Caudate nucleus (tissue), 63 donors: ENCODE measurements at places on chromosomes 1 and 21.

DNA sequence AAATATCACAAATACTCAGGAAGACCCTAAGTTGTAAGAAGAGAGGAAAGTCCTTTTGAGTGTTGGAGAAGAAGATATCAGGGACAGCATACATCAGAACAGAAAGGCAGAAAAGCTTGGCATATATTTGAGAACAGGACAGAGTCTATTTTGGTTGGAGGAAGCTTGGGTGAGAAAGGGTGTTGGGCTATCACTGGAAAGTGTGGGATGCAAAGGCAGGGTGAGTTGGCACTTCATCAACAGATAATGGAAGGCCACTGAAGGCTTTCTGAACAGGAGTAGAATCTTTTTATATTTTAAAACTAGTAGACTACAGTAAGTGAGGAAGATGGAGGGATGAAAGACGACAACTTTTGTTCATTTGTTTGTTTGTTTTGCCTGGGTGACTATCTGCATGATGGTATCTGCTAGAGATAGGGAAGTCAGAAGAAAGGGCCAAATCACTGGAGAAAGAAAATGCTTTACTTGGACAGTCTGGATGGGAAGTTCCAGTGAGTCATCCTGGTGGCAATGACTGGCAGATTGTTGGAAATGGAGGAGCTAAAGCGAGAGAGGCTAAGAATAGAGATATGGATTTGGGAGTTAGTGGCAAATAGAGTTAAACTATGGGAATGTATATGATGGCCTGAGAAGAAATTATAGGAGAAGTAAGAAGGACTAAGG lies 33.7 kb upstream of the KCNA2 start:
- DNase-seq, result no peak

- DNase-seq, result no peak
Observed at GRCh38 chr1:161705537-161705936, 1.5 kb upstream of the FCRLA start.

GRCh38 chr21:44582055-44582454 lies 1.7 kb upstream of the KRTAP10-5 start:
- DNase-seq, result no peak

DNA sequence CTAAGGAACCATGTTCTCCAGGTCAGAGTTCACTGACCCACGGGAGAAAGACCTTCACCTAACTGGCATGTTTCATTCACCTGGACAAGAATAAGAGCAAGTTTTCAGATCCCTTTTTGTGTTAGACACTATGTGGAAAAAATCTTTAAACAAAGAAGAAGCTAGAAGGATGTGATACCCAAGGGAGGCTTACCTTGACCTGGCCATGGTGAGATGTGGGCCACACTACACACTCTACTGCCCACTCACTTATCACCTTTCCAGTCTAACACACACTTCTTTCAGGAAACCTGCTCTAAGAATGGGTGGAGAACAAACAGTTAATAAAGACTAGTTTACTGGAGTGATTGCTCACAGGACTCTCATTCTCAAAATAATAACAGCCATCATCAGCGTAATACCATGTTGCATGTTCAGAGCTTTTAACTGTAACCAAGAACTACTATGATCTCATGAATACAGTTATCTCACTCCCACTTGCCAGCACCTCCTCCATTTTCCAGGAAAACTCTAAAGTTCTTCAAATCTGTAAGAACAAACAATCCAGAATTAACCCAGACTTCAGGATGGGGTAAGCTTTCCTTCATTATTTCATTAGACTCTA lies 1.4 kb downstream of the RGS8 start:
- no peak for DNase-seq

GRCh38 chr1:92577261-92577895 lies 90.7 kb upstream of the GFI1 start:
- no peak for DNase-seq

DNA sequence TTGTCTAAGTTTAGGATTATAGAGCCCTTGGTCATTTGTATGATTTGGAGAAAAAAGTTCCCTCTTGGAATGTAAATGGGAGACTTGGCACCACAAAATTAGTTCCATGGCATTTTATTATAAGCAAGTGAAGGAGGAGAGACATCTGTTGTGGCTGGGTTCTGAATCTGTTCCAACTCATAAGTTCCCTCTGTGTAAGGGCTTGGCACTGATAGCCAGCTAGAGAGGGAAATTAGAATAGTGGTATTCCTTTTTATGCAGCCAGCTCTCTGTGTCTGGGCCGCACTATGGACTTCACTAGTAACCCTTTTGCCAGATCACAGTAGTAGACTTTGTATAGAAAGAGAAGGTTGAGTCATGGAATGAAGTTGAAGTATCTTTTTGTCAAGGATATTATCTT lies 31.1 kb downstream of the GNAI3 start:
- no peak for DNase-seq

DNA sequence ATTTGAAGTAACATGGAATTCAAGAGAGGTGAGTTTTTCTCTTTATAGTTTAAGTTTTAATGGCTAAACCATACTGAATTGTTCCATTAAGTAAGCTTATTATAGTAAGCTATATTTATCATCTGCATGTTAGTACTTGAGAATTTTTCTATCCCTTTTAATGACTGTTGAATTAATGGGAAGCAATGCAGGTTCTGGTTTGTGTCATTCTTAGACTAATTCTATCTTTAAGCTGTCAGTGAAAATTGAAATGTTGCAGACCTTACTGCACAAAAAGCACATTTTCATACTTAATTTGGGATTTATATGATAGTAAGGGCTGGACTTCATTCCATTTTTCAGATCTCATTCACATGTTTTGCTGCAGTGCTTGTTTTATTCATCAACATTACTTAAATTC lies 25.9 kb downstream of the SRSF11 start:
- no peak for DNase-seq

GRCh38 chr21:45266518-45267389 lies 20.9 kb downstream of the POFUT2 start:
- DNase-seq, result no peak

- no peak for DNase-seq
Observed at GRCh38 chr1:87501738-87502137, 173.1 kb downstream of the LMO4 start.

- no peak for DNase-seq
Observed at GRCh38 chr1:245754463-245754961, 599.7 kb downstream of the KIF26B start.

DNA sequence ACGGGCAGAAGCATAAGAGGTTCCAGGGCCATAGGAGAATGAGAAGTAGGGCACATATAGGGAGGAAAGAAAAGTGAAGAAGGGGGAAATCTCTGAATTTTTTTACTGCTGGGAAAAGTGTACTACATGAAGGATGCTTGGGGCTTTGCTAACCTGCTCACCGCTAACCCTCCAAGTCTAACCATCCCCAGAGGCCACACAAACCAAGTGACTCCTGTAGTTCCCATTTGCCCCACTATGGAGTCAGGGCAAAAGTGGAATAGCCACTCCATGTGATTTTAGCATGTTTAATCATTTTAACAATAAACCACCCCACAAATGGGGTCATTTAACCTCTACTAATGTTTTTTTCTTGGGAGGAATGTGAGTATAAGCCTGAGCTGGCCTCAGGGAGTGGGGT lies 24.7 kb downstream of the MPZ start:
- DNase-seq, result no peak

GRCh38 chr21:45557616-45558043 lies 15.4 kb upstream of the SLC19A1 start:
- no peak for DNase-seq

- DNase-seq, result no peak
Observed at GRCh38 chr1:224745924-224746323, 129.8 kb downstream of the CNIH3 start.

- DNase-seq, result no peak
Observed at GRCh38 chr1:12627296-12627695, 9.3 kb upstream of the DHRS3 start.

- DNase-seq, result no peak
Observed at GRCh38 chr1:68197891-68198290, 34.4 kb downstream of the WLS start.

DNA sequence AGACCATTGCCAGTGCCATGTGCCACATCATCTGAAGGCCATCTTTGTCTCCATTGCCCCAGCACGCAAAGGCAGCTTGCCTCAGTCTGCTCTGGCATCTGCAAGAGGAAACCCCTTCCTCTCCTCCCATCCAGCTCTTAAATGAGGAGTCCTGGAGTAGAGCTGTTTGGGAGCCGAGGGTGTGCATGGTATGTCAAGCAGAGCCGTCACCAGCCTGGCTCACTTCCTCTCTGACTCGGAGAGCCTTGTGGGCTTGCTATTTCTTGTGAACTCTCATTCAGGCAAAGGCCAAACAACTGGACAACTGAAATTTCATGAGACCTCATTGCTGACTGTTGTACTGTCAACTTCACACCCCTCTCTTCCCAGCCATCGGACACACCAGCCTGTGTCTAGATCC lies 143.9 kb downstream of the SIPA1L2 start:
- DNase-seq, result no peak

DNA sequence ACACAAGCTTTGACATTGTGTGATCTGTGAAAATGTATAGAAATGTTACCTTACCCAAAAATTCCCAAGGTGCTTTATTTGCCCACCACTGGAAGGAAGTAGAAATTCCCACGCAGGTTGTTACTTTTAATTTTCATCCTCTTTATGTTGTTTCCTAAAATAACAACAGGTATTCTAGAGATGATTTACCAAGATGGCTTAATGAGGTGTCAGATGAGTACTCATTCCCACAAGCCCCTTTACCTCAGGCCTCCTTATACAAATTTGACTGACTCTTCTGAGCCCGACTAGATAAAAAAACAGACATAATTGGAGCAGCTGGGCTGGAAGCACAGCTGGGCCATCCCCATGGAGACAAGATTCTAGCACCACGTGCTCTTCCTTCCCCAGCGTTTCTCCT lies 114.6 kb downstream of the LIPI start:
- no peak for DNase-seq

GRCh38 chr1:210584439-210585113 lies 255.9 kb downstream of the HHAT start:
- DNase-seq, result peak; percentile 73

DNA sequence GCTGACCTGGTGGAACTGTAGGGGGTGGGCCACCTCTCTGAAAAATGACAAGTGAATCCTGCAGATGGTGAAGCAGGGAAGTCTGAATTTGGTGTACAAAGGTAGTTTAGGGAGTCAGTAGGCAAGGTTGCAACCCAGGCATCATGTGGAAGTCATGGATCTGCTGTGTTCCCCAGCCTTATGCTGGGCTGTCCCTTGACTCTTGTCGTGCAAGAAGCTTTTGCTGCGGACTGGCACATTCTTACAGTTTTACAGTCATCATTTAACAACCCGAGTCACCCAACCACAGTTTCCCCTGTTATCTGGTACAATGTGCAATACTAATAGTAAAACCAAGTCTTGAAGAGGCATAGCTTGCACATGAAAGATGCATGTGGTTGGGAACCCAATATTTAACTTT lies 13.2 kb downstream of the RHOU start:
- DNase-seq, result no peak

DNA sequence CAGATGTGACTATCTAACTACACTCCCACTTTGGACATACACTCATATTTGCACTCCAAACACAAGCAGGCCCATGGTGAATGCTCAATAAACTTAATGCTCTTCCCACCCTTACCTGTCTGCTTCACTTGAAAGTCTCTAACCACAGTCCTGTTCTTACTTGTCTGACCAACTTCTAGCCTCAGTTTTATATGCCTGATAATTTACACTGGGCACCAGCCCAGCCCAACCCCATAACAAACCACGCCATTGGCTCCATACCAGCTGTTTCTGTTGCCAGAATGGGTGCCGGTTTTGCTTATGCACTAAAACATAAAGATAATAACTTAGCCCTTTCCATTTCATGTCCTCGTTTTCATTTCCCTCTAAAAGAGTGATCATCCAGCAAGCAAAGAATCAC lies 395.4 kb downstream of the NTNG1 start:
- DNase-seq, result no peak

DNA sequence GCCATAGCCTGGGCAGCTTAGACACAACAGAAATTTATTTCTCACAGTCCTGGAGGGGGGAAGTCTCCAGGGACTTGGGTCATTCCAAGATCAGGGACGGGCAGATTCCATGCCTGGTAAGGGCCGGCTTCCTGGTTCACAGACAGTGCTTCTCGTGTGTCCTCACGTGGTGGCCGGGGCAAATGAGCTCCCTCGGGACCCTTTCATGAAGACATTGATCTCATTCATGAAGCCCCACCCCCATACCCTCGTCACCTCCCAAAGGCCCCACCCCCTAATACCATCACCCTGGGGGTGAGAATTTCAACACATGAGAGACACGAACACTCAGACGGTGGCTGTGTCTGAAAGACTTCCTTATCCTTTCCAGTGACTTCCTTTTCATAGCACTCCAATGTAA lies 51.5 kb downstream of the ACOT7 start:
- DNase-seq, result no peak

- no peak for DNase-seq
Observed at GRCh38 chr1:44673675-44674112, 587 bp downstream of the TMEM53 start.

DNA sequence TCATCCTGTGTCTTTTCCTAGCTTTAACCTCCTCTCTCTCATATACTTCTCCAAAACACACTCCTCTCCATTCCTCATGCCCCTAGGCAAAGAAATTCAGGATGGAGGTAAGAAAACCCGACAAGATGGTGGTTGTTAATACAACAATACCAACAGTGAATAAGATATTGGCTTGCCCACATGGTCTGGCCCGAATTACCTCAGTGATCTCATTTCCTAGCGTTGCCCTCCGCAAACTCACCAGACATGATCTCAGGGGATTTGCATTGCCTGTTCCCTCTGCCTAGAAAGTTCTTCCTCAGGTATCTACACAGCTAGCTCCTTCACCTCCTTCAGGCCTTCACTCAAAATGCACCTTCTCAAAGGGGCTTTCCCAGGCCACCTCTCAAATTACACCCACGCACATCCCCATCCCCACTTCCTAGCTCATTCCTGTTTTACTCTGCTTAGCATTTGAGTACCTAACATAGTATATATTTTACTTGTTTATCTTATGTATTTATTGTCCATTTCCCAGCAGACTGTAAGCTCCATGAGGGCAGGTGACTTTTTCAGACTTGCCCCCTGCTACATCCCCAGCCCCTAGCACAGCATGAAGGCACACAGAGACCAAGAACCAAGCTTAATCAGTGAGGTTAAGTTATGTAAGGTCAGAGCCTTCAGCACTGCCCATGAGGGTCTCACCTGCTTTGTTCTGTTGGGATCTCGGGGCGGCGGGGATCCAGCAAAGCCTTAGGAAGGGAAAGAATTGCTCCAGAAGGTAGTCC lies 10.2 kb upstream of the UBR4 start:
- no peak for DNase-seq

GRCh38 chr21:37281579-37281978 lies 14.4 kb upstream of the VPS26C start:
- no peak for DNase-seq

GRCh38 chr21:33364830-33365229 lies 38.4 kb upstream of the IFNGR2 start:
- DNase-seq, result no peak

GRCh38 chr21:42252325-42252654 lies 33.4 kb downstream of the ABCG1 start:
- no peak for DNase-seq

DNA sequence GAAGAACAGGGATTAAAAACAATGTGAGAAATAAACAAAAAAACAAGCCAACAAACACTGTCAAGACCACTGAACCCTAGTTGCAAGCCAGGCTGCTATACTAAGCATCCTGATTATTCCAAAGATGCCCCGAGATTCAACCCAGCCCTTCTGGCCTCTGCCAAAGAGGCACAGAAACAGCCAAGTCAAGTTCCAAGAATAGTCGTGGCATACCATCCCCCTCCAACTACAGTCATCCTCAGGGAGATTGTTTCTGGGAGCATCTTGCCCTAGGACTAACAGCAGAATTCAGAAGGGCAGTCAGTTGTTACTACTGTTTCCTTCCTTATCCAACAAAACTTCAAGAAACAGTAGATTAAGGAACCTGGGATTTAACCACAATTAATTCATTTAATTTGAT lies 52.3 kb downstream of the ABL2 start:
- DNase-seq, result no peak

- no peak for DNase-seq
Observed at GRCh38 chr21:45588871-45589491, 46.7 kb upstream of the SLC19A1 start.
